ENCODE measurements at places on chromosomes 1 and 21. TPM values are rescaled to one million over a fixed set of nuclear protein-coding genes. Genes with fewer than 3 reads are reported as not detected.

- no peak for DNase-seq
These were observed 8.5 kb upstream of the CD247 start for GRCh38 chr1:167526667-167527383.

The SNX7 gene
- total RNA-seq, result 32.5 TPM

DNA sequence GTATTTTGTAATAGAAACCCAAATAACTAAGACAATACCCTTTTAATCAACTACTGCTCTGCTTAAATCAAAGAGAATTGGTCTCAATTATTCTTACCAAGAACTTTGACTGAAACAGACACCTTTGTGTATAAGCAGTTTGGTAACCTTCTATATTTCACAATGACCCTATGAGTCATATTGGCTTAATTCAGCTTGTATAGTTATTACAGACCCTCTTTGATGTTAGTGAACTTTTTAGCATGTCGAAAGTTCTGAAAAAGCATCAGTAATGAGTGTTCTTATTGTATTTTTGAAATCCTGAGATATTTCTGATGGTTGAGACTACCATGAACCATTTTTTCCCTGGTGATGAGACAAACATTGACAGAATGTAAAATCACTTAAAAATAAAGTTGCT is 43.3 kb upstream of the RABGAP1L start:
- DNase-seq, result no peak

- no peak for DNase-seq
These were observed 302.1 kb upstream of the SGIP1 start for GRCh38 chr1:66231681-66232463.

The ADAMTS5 gene
- total RNA-seq, result 18.2 TPM

DNA sequence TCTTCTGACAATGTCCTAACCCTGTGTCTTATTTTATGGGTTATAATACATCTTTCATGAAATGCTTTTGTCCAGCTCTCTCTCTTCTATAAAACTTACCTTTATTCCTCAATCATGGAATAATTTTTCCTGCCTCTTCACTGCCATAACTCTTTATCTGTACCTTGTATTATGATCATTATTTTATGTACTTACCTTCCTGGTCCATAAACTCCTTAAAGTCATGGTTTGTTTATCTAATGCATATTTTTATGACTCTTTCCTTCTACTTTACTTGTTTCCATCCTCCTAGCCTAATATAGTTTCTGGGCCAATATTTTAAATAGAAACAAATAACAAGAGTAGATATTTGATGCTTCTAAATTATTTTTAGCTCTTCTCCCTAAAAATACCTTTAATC is 65.8 kb upstream of the BMP8A start:
- no peak for DNase-seq

DNA sequence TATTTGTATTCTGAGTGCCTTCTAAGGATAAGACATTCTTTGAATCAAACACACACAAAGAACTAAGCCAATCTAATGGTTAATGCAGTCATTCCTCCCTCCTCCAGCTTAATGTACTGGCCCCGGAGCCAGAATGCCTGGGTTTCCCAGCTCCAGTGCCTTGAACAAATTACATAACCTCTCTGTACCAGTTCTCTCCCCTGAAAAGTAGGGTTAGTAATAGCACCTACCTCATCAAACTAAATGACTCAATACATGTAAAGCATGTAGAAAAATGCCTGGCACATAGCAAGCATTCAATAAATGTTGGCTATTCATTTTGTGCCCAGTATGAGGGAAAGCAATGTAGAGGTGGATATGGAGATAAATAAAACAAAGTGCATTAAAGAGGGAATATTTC is 14.0 kb downstream of the C1orf52 start:
- no peak for DNase-seq

The FLG2 gene
- 139 TPM for total RNA-seq
